CD4-positive, alpha-beta memory T cell (primary cell): ENCODE measurements at places on chromosomes 4 and X. TPM values are rescaled to one million over a fixed set of nuclear protein-coding genes. Genes with fewer than 3 reads are reported as not detected.

Gene EXOC1L
- not detected for total RNA-seq

Gene RAB40A
- not detected for total RNA-seq

Gene PROM1
- not detected for total RNA-seq

Gene TEX11
- total RNA-seq, result not detected

Gene PAGE5
- 0.70 TPM for total RNA-seq

Gene TMPRSS11F
- not detected for total RNA-seq

Gene TRIML2
- not detected for total RNA-seq

Gene FAM149A
- total RNA-seq, result 0.76 TPM

Gene RHOXF2
- not detected for total RNA-seq

Gene SPANXC
- total RNA-seq, result not detected

Gene PLP1
- not detected for total RNA-seq

Gene LRIT3
- total RNA-seq, result 0.33 TPM

Gene PWWP3B
- total RNA-seq, result not detected

Gene ARHGAP36
- total RNA-seq, result not detected

Gene C4orf36
- not detected for total RNA-seq

Gene MAGED4
- total RNA-seq, result 8.1 TPM

Gene KLF8
- 5.4 TPM for total RNA-seq

Gene PAGE2
- not detected for total RNA-seq

Gene TCEAL7
- not detected for total RNA-seq

Gene CENPVL2
- not detected for total RNA-seq

Gene MAGEB1
- total RNA-seq, result not detected

Gene SOD3
- total RNA-seq, result not detected

Gene CENPVL1
- total RNA-seq, result not detected

Gene ANXA10
- not detected for total RNA-seq

Gene UGT2B11
- total RNA-seq, result not detected

Gene TMSB15C
- 3.6 TPM for total RNA-seq

Gene CLDN2
- total RNA-seq, result not detected

Gene RNF113A
- 43.0 TPM for total RNA-seq
